SW 1271 (cell line): ENCODE measurements at places on chromosomes 6 and 20.

DNA sequence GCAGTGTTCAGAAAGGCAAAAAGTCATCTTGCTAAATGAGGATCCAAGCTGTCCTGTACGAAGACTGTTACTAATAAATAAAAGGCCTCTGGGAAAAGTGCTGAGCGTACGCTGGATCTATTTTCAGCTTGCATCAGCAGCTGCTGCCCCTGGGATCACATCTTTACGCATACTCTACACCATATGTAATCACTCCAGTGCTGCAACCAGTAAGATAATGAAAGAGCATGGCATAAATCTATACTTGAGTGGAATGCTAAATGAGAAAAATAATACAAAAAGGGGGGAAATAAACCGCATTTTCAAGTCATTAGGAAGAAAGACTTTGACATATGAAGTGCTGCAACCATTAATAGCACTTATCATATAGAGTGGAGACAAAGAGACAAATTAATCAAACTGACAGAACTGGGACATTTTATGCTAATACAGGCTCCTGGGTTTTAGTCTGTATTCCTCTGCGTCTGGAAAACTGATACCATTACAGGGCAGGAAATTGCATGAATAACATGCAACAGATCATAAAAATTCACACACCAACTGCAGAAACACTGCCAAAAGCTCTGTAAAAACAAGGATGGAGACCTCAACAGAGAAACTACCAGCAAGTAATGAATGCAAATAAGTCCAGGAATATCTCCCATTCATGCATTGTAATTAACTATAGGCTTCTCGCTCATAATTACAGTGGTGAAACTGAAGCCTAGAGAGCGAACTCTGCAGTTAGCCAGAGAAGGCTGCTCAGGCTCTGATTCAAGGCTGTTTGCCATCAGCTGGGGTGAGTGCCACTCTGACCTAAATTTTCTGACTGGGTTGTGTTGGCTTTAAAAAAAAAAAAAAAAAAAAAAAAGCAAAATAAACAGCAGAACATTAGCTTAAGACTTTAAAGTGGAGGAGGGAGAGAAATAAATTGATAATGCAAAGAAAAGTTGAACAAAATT, 83.8 kb downstream of the GJA10 start:
- DNase-seq = no peak

GRCh38 chr6:80605165-80605989, 498.9 kb downstream of the BCKDHB start:
- peak; percentile 43 for DNase-seq

DNA sequence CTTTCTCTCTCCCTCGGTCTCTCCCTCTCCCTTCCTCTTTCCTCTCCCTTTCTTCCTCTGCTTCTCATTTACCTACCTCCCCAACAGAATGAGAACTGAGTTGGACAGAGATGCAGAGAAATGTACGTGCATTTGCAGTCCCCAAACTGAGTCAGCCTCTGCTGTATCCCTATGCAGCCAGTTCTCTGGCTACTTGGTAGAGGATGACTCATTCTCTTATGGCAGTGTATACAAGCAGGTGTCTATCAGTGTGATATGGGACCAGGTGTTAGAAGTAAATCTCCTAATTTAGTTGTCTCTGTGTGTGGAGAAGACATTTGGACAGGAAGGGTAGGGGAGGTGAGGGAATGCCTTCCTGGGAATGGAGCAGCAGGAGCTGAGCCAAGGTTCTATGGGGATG, 470.8 kb downstream of the CD109 start:
- DNase-seq = no peak

DNA sequence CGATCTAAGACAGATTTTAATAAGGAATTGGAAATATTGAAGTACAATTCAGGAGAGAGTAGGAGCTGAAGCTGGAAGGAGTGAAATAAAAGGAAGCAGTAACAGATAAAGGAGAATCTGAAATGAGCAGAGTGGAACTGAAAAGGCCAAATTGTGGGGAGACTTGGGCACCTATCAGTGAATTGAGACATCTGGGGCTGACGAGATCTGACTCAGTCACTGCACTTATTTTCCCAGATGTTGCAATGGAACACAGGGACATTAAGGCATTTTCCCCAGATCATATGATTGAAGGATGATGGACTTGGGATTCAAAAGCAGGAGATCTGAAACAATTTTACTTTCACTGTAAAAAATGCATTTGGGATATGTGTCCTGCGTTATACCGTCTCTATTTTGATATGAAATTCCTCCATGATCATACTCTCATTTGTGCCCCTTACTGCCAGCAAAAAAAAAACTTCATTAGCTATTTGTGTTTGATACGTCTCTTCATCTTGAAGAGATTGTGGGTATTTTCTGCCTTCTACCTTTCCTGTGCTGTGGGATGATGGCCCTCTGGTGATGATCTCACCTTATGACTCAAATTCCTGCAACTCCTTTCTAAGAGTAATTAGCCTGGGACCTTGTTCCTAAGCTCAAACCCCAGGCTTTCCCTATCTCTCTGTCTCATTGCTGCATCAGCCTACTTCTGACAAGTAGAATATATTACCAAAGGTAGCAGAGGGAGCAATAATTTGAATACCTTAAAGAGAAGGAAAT, 278.5 kb upstream of the MAN1A1 start:
- no peak for DNase-seq

DNA sequence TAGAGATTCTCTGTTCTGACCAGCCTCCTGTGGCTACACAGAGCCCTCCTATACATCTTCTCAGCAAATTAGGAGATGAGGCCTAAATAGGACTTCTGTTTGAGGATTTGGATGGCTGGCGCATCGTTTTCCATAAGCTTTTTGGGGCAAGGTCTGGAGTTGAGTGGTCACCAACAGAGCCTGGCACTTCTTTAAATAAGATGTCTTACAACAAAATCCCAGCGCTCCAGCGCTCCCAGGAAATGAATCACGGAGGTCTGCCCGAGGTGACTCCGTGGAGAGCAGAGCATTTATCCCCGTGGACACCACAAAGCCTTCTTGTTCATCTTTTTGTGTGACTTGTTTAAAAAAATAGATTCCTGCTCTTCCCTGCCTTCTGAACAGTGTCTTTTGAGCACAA, 75.3 kb downstream of the GNAS-AS1 start:
- DNase-seq = no peak

DNA sequence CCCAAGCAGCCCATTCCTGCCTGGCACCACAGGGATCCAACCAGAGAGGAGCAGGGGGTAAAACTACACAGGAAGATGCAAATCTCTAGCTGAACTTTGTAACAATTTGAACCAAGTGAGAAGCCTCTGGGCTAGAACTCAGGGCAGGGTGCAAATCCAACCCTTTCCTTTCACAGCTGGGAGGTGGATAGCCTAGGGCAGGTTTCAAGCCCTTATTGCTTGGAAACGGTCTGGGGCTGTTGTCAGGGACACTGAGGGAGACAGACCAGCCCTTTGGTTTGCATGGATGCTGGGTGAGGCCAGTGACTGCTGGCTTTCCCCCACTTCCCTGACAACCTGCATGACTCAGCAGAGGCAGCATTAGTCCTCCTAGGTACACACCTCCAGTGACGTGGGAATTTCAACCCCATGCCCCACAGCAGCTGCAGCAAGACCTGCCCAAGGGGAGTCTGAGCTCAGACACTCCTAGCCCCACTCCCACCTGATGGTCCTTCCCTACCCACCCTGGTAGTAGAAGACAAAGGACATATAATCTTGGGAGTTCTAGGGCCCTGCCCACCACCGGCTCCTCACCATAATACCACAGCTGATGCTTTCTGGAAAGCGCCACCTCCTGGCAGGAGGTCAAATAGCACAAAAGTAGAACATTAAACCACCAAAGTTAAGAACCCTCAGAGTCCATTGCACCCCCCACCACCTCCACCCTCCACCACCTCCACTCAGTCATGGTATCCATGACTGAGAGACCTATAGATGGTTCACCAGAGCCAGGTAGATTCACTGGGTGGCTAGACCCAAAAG, 797.7 kb upstream of the MAN1A1 start:
- no peak for DNase-seq

DNA sequence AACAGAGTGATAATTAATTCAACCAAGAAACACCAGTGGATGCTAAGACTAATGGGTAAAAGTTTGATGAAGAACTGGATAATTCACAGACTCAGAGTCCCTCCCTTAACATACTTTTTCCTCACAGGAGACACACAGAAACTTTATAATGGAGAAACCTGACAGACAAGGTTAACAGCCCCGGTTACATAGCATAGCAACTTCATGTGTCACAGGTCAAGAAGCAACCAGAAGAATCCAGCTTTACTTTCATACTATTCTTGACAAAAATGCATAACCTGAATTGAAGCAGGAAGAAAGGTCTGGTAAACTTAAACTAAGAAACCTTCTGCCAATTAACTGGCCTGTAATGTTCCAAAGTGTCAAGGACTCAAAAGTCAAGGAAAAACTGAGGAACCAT, 375.9 kb downstream of the RNF144B start:
- no peak for DNase-seq

DNA sequence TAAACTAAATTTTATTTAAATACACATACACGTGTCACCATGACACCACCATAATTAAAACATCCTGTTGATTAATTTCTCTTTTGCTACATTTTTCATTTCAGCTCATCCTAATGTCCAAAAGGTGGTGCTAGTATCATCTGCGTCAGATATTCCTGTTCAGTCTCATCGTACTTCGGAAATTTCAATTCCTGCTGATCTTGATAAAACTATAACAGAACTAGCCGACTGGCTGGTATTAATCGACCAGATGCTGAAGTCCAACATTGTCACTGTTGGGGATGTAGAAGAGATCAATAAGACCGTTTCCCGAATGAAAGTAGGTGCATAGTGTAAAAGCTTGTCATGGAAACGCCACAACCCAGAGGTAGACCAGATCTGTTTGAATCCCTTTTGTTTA, 263.4 kb downstream of the UTRN start:
- no peak for DNase-seq

- no peak for DNase-seq
Measured at GRCh38 chr6:53717566-53717965, 52.0 kb upstream of the KLHL31 start.
